ENCODE measurements at places on chromosomes 16 and 17.

GRCh38 chr17:48153691-48154358, 46.3 kb downstream of the SNX11 start:
- DNase-seq = no peak

- no peak for DNase-seq
Observed at GRCh38 chr17:65670667-65671371, 109.4 kb upstream of the AXIN2 start.

- no peak for DNase-seq
Observed at GRCh38 chr16:27549464-27549745, 308 bp downstream of the GTF3C1 start.

DNA sequence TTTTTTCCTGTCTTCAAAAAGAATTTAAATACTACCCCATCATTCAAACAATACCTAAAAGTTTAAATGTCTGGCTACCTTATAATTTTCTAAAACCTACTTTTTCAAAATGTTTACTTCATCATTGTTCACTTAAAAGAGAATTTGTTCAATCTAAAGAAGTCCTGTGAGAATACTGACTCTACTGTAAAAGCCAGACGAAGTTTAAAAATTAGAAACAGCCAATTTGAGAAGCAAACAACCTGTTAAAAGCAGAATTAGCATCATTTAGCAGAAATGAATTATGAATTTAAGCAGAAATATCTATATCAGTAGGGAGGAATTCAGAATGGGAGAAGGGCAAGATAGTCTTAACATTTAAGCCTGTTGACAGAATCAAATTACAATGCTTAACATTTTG, 2.1 kb downstream of the SKA2 start:
- DNase-seq = no peak

Data from globus pallidus (tissue), 1 donor.